ENCODE measurements at places on chromosomes 5 and 9. TPM values are rescaled to one million over a fixed set of nuclear protein-coding genes. Genes with fewer than 3 reads are reported as not detected.

The DMRT3 gene
- 0.26 TPM for total RNA-seq

The AOPEP gene
- total RNA-seq: 270 TPM

- DNase-seq: no peak
Observed at GRCh38 chr5:169580964-169581363, 2.6 kb upstream of the SPDL1 start.

DNA sequence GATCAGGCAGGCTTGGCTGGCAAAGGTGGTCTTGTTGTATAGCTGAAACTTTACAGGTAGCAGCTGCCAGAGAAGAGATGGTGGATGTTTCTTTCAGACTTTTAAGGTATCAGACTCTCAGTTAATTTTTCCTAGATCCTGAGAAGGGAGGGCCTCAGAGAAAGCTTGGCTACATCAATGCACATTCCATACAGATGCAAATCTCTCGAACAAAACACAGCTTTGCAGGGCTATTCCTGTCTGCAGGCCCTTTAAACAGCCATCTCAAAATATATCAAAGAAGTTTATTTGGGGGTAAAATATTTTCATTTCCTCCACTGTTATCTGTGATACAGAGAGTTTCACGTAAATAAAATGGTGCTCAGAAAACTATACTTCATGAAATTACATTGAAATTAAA lies 1584.4 kb downstream of the EFNA5 start:
- no peak for DNase-seq

DNA sequence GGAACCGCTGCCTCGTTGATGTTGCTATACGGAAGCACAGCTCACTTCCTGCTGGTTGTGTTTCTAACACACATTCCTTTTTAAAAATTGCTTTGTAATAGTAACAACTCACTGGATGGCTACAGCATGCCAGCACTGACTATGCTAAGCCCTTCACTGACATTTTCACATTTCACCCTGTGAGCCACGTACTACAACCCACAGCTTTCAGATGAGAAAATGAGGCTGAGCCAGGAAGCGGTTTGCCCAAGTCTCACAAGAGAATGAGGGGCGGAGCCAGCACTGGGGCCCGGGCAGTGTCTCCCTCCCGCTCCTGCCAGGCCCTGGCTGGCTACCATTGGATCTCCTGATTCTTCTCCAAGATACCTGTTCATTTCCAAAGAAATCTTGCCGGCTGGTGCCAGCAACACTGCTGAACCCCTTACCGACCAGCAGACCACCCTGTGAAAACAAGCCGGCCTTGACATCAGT lies 38.3 kb downstream of the FAM78A start:
- peak; percentile 89 for DNase-seq

The ADAMTS13 gene
- 1.3 TPM for total RNA-seq

The SLIT3 gene
- 85.0 TPM for total RNA-seq

GRCh38 chr9:94806307-94806893 lies 79.9 kb downstream of the AOPEP start:
- no peak for DNase-seq

DNA sequence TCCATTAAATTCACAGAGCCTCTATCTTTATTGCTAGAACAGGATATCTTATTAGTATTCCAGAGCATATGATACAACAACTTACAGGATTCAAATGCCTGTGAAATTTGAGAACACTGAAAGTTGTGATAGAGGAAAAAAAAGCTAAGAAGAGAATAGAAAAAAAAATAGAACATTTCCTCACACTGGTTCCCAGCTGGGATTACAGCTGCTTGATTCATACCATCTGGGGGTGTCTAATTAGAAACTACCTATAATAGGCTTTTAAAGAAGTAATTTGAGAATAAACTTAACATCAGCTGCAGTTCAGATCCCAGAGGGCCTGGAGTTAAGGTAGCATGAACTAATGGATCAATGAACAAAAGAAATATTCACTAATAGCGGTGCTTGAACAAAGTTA lies 922.0 kb downstream of the CDH12 start:
- no peak for DNase-seq

The GCNT4 gene
- 5.6 TPM for total RNA-seq

The GGTA1 gene
- 38.9 TPM for total RNA-seq

DNA sequence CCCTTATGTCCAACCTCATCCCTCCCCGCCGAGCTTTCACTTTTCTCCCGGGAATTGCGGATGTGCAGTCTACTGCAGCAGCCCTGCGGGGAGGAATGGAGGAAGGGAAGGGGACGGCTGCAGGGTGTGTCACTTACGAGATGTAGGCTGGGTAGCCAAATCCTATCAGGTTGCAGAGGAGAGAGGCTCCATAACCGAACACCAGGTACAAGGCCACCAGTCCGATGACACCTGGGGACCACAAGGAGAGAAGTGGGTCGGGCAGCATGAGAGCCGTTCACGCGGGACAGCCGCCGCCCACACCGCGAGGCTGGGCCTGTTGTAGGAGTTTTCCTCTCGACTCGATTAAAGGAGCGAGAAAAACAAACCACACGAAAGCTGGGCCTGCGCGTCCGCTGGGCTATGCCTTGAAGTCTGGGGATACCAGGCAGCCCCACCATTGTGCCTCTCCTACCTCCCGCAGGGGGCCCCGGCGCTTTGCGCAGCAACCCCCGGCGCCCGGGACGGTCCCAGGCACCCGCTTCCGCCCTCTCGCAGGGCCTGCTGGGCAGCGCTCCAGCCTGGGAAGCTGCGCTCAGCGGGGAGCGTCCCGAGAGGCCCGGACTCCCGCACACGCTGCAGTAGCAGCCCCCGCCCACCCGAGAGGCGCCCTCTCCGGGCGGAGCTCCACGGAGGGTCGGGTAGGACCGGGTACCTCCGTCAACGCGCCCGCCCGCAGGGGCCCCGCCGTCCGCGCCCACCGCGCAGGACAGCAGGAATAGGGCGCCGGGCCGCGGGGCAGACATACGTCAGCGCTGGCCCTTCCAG lies 798 bp downstream of the REEP5 start:
- DNase-seq: peak; percentile 89

The PCDHA6 gene
- 0.36 TPM for total RNA-seq

The DBH gene
- not detected for total RNA-seq

DNA sequence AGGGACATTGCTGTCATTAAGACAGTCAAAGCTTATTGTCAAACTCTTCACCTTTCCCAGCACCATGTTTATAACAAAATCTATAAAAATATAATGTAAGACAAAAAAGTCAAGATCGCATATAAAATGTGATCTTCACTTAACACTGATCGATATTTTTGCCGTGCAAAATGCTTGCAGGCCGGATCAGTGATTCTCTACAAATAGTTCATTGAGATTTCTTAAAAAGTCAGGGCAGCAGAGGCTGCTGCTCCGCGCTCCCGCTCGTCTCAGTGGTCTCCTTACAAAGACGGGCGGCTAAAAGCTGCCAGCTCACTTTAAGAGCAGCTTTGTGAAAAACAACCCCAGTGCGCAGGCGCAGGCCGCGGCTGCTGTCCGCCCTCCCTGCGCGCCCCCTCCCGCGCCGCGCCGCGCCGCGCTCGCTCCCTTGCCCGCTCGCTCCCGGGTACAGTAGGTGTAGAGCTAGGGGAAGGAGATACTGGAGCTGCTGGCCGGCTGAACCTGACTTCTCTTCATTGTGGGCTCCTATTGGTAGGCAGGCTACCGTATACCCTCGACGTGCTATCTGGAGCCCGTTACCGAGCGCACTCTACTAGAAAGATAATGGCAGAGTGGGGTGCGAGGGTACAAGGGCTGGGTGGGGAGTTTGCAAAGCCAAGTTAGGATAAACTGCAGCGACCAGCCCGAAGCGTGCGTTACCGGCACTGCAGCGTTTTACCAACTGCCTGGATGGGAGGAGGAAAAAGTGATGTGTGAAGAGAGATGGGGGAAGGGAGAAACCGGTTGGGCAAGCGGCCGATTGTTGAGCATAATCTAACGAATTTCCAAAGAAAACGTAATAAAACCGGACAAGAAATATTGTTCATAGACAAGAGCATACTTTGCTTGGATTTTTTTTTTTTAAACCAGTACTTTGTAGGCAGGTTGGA lies at the start of gene ARRDC3:
TSS of gene ARRDC3 (minus strand) at position 291 of the 929 bp plus-strand sequence. CDS start at position 66, 225 bp downstream.
- peak; percentile 99 for DNase-seq

The CBY3 gene
- not detected for total RNA-seq

The NRARP gene
- total RNA-seq: 13.3 TPM

DNA sequence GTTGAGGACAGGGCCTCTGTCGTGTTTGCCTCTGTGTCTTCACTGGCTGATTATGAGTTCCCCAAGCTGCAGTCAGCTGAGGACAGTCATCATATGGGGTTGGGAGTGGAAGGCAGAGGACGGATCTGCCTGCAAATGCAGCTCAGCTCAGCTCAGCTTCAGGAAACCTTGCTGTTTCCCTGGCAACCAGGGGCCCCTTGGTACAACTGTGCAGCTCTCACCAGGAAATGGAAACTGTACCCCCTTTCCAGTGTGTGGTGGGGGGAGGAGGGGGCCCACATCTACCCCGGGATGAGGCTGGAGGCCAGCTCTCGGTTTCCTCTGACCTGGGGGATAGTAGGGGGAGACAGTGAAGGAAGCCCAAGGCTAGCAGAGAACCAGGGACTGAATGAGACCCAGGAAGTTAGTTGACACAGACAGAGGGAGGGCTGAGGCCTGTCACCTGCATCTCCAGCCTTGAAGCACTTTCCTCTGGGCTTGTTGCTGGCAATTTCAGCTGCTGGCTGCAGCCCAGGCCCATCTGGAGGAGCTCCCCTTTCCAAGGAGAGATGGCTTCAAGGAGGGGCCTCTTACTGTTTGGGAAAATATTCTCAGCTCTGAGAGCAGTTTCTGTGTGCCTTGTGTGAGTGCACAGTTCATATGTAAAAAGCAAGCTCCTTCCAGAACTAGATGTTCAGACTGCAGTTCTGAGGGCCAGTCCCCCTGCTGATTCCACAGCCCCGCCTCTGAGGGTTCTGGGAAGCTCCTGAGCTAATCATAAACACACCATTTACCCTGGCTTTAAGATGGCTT lies 6.9 kb downstream of the ANXA6 start:
- no peak for DNase-seq

DNA sequence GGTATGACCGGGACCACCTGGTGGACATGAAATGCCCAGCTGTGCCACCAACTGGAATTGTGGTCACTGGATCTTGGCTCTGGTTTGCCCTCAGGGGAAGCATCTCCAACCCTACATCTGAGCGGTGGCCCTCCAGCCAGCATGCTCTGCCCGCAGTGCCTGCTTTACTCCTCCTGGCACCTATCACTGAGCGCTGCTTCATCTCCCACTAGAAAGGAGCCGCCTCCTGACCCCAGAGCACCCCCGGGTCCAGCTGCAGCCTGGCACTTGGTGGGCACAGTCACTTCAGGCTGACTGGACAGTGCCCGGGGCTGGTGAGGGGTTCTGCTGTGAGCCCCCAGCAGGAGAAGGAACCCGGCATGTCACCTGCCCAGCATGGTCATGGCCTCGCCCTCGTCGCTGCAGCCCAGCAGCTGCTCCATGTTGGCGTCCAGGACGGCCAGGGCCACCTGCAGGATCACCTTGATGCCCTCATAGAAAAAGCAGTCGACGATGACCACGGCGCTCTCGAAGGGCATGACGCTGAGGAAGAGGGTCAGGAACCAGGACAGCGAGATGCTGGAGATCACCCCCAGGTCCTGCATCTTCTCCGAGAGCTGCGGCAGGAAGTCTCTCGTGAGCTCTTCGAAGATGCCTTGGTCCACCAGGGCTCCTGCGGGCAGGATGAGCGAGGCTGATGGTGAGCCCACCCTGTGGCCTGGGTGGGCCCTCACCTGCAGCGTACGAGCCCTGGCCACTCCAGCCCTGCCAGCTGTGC lies 16.1 kb upstream of the MRNIP start:
- no peak for DNase-seq

The SV2C gene
- total RNA-seq: not detected

GRCh38 chr9:127874301-127875221 lies 2.9 kb downstream of the AK1 start:
- no peak for DNase-seq

DNA sequence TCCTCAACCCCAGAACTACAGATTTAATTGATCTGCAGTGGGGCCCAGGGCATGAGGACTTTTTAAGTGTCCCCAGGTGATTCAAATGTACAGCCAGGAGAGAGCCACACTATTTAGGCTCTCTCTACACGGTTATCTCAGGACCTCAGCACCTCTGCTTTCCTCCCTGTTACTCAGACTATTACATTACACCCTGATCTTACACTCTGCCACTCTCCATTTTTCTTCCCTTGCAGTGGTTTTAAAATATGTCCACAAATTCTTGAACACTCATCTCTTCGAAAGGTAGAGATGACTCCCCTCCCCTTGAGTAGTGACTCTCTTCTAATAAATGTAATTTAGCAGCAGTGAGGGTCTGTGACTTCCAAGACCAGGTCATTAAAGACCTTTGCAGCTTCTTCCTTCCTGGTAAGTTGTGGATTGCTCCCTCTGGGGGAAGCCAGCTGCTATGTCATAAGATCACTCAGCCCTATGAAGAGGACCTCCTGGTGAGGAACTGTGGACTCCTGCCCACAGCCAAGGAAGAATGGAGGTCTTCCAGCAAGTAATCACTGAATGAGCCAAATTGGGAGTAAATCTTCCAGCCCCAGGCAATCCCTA lies 87.5 kb upstream of the SSBP2 start:
- no peak for DNase-seq

- no peak for DNase-seq
Observed at GRCh38 chr9:31702957-31703356, 681.5 kb upstream of the ACO1 start.

The ABCA1 gene
- total RNA-seq: 26.3 TPM

- DNase-seq: no peak
Observed at GRCh38 chr9:118609355-118610044, 759.7 kb downstream of the BRINP1 start.

GRCh38 chr5:58898538-58898937 lies 315.7 kb downstream of the RAB3C start:
- no peak for DNase-seq

GRCh38 chr9:92769286-92769685 lies 4.7 kb upstream of the BICD2 start:
- DNase-seq: no peak

The PCDHGA12 gene
- total RNA-seq: 18.8 TPM

- DNase-seq: no peak
Observed at GRCh38 chr5:5902678-5903646, 475.4 kb downstream of the MED10 start.

Data from aorta (tissue), 5 donors.